ENCODE measurements at places on chromosomes 6 and 20.
A peak's percentile ranks its signal among the peaks of the same experiment; 100 is the strongest.

DNA sequence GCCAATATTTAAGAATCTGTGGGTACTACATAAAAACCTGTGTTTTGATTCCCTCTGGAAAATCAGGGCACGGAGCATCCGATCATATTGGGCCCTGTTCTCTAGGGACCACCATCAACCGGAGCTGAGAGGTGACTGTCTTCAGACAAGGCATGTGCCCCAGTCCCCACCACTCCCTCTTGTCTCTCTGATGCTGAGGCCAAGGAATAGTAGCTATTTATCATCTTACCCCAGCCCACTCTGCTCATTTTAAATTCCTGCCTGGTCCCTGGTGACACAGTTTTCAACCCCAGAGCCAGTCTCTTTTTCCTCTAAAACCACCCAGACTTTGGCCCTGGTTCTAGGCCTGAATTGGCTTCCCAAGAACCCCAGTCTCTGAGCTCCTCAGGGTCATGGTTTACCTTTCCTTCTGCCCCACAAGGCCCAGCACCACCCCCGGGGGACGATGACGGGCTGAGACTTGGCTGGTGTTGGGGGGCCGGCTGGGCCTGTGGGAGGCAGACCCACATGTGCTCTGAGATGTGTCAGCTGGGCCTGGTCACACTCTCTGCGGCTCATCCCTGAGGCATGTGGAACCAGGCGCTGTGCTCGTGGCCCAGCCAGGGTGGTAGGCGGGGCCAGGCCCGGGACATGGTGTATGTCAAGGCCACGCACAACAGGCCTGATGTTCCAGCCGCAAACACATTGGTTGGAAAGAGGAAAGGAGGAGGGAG is 114.4 kb downstream of the CEBPB start:
- no peak for DNase-seq

- DNase-seq = no peak
Observed at GRCh38 chr6:164286011-164286410, 871.5 kb downstream of the QKI start.

DNA sequence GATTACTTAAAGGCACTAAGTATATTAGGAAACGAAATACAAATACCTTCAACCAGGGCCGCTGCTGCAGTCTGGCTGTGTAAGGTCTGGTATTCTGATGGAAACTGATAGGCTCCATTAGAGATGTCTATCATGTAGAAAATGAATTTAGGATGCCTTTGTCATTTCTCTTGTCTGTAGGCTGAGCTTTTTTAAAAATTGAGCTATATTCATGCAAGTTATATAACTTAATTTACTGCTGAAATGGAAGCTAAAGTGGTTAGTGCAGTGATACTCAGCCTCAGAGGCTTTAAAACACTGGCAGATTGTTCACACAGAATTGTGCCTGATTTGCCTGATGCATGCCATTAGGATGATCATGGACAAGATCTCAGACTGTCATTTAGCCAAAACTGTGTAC is 286.2 kb upstream of the QKI start:
- no peak for DNase-seq

- DNase-seq = no peak
Observed at GRCh38 chr20:57386762-57387161, 4.4 kb upstream of the RBM38 start.

DNA sequence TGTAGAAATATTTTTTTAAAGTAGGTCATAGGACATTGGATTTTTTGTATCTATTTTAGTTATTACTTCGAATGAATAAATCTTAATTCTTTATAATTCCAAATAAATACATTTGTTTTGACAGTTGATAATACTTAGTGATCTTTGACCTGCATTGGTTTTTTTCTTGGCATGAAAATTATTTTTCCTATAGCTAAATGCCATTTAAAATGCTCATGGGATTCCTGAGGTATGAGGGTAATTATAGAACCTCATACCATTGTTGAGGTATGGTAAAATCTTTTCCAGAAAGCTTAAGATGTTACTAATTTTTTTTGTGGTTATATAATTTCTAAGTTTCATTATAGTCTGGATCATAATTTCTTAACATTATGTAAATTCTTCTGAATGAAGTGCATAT is 8.3 kb downstream of the PM20D2 start:
- DNase-seq = no peak

DNA sequence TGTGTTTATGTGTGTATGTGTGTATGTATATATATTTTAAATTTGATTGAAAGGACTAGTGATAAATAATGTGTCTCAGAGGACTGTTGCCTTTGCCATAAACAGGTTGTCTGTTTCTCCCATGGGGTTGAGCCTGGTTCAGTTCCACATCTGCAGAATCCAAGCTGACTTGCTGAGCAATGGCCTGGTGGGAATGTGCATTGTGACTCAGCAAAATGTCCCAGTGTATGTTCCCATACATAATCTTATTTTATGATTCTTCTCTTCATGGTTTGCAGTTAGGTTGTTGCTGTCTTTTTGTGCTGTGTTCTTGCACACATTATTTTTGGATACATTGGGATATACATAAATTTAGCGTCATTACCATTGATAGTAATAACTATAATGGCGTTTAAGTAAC is 115.6 kb upstream of the SLC24A3 start:
- no peak for DNase-seq

DNA sequence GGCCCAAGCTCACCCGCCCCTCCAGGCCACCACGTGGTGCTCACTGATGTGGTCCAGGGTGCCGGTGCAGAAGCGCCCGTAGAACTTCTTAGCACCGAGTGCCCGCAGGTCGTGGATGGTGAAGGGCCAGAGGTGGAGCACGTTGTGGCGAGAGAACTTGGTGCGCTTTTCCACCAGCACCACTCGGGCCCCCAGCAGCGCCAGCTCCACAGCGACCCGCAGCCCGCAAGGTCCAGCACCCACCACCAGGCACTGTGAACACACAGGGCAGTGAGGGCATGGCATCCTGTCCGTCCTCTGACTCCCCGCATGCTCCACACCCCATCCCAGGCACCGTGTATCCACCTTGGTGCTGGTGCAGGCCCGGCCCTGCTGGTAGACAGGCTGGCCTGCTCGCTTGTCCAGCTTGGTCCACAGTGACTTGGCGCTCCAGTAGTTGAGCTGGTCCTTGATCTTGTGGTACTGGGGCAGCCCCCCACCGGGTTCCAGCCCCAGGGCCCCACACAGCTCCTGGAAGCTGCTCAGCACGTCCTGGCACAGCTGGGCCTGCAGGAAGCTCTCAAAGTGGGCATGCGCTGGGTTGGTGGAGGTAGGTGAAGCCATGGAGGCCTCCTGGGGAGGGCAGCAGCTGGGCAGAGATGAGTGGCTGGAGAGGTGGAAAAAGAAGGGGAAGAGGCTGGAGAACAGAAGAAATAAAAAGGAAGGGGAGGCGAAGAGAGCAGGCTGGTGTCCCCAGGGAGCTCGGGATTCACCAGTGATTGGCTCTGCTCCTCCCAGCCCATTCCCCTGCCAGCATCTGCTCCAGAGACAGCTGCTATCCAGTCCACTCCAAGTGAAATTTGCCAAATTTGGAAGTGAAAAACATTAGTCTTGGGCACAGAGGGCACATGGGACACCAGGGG is 1.7 kb downstream of the MICAL1 start:
- no peak for DNase-seq

DNA sequence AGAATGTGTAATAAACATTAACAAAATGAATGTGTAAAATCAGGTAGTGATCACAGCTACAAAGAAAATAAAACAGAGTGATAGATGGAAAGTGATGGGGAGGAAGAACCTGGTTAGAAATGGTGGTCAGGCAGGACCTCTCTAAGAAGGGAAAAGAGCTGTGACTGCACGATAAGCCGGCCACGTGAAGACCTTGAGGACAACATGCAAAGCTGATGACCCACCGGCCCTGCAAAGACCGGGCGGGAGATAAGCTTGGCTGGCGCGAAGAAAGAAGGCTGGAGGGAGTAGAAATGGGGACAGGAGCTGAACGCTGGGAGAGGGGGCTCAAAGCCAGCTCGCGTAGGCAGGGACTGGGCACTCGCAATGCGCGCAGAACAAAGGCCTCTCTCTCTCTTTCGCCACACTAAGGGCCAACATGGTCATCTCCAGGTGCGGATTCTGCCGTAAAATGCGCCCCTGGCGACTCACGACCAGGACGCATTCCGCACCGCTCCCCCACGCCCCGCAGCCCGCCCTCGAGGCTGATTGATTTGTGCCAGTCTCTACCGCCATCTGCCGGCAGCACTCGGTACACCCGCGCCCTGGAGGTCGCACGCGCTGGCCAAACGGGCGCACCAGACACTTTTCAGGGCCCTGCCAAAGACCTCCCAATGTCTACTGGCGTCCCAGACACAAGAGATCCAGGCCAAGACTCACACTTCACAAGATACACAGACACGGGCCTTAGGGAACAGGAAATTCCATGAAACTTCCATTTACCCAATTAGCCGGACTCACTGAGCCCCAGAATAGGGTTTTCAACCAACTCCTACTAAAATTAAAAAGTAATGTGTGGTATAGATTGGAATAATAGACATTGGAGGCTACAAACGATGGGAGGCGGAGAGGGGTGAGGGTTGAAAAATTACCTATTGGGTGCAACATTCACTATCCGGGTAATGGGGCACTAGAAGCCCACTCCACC is 9.4 kb downstream of the DEFB132 start:
- peak; percentile 76 for DNase-seq

GRCh38 chr6:38503032-38503773 is 136.5 kb downstream of the BTBD9 start:
- no peak for DNase-seq

- no peak for DNase-seq
Observed at GRCh38 chr6:40340196-40340595, 247.0 kb downstream of the LRFN2 start.

GRCh38 chr6:35376281-35376680 is 33.9 kb downstream of the PPARD start:
- DNase-seq = no peak

DNA sequence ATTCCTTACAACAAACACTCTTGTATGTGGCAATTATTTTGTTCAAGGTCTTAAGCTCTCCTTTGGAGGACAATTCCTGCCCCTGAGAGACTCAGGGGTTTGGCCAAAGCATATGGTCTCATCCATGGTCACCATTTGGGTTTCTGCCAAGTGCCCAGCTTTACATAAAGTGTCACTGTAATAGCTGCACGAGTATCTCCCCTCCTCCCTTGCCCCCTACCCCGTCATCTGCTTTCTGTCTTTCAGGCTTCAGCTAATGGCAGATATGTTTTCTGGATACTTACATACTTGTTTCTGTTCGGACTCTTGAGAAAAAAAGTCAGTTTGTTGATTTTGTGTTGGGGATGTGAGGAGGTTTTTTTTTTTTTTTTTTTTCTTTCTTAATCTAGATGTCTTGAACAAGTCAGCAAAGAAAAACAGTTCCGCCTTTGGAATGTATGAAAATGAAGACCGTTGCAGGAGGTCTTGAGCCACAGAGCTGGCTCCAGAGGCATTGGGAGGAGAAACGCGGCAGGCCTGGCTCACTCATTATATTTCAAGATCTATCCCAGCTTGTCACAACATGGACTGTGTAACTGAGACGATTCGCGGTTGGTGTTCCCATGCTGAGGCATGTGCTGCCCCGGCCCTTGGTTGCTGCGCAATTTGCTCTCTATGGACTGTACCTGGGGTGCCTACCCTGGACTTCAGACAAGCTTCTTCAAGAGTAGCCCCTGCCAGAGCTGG is 32.6 kb upstream of the STX16 start:
- no peak for DNase-seq

DNA sequence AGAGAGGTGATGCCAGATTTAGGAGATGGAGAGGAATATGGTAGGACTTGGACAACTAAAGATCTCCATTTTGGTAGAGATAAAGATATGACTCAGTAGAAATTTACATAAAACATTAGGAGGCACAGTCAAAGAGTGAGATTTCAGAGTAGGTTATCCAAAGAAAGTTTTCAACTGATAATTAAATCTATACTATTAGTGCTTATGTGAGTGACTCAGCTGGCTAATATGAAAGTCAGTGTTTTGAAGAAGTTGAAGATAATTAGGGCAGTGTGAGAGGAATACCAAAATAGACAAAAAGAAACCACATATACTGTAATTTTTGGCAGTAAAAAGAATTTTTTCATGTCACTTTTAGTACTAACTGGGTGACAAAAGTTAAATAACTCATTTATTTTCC is 712.8 kb upstream of the HS3ST5 start:
- no peak for DNase-seq

DNA sequence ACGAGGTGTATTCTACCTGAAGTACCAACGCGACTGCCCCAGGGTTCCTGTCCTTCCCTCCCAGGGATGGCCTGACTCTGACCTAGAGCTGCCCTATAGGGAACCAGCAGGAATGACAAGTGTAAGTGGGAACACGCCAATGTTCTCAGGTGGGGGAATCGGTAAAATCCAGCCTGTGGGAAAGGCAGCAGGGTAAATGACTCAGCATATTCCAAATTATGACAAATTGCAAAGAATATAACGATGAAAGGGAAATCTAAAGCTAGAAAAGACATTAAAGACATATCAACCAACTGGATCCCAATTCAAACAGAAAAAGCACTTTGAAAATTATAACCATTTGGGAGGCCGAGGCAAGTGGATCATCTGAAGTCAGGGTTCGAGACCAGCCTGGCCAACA is 41.8 kb downstream of the KIF16B start:
- no peak for DNase-seq

DNA sequence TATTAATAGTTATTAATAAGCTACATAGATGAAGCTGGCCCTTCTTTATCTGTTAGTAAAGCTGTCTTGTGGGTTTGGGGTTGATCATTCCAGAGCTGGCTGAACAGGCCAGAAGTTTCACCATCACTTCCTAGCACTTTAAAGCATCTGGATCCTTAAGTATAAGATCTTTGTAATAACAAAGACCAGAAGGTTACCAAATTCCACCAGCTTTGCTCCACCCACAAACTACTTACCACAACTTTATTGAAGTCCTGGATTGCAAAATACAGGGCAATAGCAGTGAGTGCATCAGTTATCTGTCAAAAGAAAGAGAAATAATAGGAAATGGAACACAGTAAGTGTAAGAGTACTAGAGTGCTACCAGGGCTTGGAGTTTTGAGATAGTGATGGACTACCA is 33.0 kb downstream of the PIGU start:
- no peak for DNase-seq

DNA sequence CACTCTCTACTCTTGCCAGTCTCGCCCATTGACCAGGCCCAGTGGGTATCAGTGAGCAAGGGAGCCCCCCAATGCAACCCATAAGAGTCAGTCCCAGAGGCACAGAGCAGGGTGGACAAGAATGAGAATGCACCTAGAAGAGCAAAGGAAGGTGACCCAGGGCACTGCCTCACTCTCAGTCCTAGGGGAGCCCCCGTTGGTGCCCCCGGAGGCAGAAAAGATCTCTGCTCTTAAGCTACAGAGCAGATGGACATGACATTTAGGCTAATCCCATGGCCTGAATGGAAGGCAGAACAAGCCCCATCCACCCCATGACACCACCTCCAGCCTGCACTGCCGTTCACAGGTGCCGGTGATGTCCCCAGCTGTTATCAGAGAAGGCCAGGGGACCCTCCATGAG is 50.7 kb upstream of the PLEKHG1 start:
- no peak for DNase-seq

All from activated effector memory CD4-positive, alpha-beta T cell treated with Interleukin-2 at 50 U/mL for 16 hours (primary cell).